ENCODE measurements at places on chromosomes 12 and 14.

DNA sequence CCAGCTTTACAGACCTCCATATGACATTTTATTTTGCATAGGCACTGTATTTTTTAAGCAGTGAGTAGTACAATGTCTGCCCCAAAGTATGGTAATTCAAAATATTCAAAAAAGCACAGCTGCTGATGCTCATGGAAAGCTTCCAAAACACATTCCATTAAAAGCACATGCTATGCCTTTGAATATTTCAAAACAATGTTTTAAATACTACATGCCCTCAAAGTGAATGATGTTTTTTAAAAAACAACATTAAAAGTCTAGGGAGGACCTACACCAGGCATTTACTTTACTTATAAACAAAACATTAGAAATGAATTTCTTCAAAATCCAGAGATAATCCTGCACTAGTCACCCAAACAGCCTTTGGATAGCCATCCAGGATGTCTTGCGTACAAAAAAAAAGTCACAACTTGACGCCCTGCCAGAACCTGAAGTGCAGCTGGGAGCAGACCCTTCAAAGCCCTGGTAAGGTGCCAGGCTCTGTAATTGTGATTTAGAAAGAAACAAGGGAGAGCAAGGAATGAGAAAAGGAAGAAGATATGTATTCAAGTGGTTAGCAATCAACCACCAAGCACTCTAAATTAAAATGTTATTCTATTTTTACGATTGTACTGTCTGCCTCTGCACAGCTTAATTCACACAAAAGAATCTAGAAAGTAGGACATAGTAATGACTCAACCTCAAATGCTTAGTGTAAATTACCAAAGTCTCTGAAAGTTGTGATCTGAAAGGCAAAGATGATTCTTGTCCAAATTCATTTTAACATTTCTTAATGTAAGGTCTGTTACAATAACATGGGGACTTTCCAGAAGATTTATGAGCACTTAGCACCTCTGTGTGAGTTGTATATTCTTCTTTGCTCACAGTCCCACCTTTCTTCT is 31.9 kb downstream of the CEP83 start:
- DNase-seq = no peak

DNA sequence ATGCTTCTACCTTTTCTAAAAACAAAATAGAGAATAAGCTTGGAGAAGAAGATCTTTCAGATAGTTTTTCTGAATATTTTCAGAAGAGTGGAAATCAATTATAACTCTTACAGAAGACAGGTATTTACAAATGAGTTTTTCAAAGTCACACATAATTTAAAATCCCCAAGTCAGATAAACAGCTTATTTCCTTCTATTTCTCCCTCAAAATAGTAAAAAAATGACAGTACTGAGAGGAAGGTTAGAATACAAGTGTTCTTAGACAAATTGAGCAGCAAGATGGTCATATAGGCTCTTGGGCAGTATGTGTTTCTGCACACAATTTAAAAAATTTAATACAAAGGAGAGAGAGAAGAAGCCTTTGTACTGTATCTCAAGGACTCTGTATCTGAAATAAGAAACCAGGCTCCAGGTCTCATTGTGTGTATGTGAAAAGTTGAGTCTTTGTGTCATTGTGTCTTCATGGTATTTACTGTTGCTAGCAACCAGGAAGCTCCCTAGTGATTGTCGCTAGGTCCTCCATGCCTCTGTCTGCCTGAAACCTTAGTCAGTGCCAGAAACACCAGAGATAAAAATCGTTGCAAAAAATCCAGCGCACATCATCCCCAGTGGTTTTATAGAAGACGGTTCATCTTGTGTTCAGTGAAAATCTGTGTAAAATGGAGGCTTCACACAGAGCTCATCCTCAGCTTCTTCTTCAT is 12.9 kb upstream of the TUBA1A start:
- DNase-seq = peak; percentile 92

DNA sequence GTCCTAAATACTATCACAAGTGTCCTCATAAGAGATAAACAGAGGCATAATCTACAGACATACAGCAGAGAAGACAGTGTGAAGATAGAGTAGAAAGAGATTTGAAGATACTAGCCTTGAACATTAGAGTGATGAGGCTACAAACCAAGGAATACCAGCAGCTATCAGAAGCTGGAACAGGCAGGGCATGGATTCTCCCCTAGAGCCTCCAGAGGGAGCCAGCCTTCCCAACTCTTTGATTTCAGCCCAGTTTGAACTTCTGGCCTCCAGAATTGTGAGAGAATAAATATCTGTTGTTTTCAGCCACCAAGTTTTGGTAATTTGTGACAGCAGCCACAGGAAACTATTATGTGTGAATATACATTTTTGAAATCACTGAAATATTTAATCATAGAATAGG is 47.2 kb downstream of the CCDC91 start:
- peak; percentile 2 for DNase-seq

DNA sequence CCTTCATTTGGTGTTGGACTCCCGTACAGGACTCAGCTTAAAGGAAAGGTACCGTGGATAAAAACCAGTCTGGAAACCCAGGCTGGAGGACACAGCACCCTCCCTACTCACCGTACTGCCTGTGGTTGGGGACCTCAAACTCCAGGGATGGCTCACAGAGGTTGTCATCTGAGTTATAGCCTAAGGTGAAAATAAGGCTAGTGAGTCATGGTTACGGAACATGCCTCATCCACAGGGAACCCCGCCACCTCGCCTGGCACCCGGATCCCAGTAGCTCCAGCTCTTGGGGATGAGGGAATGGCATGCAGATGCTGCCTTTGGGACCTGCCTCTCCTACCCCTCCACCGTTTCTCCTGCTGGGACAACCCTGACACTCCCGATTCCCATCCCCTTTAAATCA is 36.8 kb upstream of the GPR68 start:
- DNase-seq = no peak

- no peak for DNase-seq
Observed at GRCh38 chr12:23921099-23921856, 28.2 kb downstream of the SOX5 start.

DNA sequence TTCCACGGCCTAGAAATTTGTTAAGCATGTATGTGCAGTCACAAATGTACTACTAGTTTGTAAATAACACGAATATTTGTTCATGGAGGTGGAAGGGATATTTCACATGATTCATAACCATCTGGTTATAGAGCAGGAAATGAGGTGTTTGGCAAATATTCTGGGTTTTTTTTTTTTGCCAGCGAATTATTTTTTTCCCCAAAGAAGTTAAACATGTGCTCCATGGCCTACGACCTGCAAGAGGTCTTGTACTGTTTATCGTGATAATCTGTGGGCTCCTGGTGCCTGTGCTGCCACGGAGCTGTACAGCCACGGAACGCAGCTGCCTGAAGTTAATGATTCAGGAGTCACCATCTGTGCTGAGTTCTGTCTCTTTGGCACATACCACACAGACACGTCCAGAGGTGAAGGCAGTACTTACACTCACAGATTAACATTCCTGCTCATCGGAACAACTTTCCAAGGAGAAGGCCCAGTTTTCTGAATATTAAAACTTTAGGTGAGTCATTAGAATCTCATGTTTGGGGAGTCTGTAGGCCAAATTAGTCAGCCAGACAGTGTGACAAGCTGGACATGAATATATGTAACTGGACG is 156.3 kb downstream of the TMX1 start:
- peak; percentile 37 for DNase-seq

DNA sequence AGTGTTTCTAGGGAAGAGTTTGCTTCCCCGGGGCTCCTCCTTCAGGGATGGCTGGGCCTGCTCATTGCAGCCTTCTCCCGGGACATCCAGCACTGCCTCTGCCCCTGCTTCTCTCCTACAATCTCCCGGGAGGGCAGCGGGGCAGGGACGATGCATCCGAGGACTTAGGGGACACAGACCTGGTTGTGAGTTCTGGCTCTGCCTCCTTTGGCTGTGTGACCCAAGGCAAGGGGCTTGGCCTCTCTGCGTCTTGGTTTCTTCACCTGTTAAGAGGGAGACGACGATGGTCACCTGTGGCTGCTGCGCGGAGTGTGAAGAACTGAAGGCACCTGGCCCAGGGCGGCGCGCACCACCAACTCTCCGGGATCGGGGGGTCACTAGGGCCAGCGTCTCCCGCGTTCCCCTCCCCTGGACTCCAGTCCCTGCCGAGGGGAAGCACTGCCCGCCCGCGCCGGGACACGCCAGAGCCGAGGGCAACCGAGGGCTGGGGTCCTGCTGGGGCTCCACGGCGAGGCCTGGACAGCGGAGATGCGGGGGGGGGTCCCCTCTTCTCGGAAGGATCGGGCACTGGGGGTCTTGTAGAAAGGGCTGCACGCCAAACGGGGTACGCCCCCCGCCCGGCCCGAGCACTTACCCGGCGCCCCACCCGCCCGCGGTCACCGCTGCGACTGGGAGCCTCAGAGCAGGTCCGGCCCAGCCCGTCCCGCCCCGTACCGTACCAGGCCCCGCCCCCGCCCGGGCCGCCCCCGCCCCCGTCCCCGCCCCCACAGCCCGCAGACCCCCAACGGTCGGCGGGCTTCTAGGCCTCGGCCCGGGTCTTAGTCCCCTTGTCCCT is at the start of gene HVCN1:
Gene HVCN1, minus strand, starts transcription at position 670 of the 835 bp plus-strand sequence. CDS start 5,870 bp downstream, outside the sequence.
- no peak for DNase-seq

- no peak for DNase-seq
Observed at GRCh38 chr12:50021031-50021430, 4.3 kb downstream of the RACGAP1 start.

DNA sequence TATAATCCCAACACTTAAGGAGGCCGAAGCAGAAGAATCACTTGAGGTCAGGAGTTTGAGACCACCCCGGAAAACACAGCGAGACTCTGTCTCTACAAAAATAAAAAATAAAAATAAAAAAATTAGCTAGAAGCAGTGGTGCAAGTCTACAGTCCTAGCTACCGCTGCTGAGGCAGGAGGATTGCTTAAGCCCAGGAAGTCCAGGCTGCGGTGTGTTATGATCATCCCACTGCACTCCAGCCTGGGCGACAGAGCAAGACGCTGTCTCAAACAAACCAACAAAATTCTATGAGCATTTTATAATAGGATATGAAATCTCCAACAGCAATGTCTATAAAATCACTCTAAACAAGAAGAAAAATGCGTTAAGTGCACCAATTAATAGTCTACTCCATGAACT is 75.3 kb downstream of the PPP1R12A start:
- DNase-seq = no peak

GRCh38 chr14:100740929-100741328 is 14.2 kb downstream of the DLK1 start:
- no peak for DNase-seq

- DNase-seq = no peak
Observed at GRCh38 chr12:25681580-25681979, 128.5 kb upstream of the LMNTD1 start.

- DNase-seq = no peak
Observed at GRCh38 chr14:96094211-96094610, 55.0 kb downstream of the C14orf132 start.

DNA sequence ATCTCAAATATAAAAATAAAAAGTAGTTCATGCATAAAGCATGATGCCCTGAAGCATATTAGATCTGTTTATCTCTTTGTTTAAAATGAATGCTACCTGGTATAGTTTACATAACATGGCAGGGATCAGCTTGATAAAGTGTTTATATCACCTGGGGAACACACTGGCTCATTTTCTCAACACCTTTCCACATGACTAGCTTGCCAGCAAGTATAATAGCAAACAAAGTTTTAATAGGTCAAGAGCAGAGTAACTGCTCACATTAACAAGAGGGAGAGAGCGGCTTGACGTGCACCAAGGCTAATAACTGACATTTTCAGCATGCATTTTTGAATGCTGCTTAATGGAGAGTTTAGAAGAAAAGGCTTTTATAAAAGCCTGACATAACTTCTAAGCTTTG is 246.4 kb downstream of the EGLN3 start:
- DNase-seq = no peak

DNA sequence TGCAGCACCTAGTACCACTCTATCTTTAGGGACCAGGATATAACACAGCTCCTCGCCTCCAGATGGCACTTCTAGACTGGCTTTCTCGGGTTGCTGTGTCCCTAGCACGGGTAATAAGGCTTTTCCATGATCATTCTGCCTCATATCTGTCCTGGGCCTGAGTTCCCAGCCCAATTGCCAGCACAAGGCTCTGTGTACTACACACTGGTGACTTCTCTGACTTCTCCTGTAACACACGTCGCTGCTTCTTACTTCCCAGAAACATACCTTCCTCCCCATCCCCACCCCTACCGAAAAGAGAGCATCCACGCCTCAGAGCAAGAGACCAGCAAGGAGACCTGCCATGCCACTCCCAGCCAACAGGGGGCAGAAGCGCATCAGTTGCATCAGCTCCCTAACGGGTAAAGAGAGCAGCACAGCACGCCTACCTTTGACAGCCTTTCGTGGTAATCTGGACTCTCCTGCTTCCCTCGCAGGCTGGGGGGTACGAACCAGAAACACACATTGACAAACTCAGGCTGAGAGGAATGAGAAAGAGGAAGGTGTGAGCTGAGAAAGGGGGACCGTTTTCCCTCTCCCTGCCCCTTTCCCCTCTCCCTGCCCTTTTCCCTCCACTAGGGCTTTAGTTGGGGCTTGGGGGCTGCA is 21.2 kb upstream of the ZNF740 start:
- DNase-seq = peak; percentile 84

DNA sequence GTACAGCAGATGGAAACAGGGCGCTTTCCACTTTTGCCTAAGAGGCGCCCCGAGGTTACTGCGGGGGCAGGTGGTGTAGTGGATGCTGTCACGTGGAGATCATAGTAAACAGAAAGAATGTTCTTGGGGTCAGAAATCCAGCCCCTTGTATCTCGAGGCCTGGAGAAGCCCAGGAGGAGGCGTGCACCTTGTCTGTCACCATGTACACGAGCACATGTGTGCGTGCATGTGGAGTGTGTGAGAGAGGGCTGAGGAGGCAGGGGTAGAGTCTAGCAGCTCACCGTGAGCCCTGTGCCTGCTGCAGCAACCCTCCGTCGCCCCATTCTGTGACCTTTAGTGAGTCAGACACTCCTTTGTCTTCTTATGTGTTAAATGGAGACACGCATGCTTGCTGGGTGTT is 59.0 kb downstream of the CACNA1C start:
- DNase-seq = no peak

DNA sequence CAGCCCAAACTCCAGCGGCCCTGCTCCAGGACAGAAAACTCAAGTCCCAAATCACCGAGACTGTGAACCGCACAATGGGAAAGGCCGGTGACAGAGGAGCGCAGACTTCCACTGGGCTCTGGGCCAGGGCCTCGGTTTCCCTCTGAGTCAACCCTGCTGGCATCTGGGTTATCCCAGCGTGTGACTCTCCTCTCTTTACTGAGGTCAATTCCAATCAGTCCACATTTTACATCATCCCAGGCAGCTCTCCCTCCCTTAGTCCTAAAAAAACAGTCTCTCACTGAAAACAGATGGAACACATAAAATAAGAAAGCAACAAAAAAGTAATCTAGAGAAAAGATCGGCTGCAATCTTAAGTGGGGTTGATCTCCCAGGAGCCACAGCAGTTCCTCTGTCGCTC is 36.9 kb downstream of the ITPK1 start:
- no peak for DNase-seq

GRCh38 chr12:51392556-51393237 is 1.5 kb upstream of the GALNT6 start:
- no peak for DNase-seq

DNA sequence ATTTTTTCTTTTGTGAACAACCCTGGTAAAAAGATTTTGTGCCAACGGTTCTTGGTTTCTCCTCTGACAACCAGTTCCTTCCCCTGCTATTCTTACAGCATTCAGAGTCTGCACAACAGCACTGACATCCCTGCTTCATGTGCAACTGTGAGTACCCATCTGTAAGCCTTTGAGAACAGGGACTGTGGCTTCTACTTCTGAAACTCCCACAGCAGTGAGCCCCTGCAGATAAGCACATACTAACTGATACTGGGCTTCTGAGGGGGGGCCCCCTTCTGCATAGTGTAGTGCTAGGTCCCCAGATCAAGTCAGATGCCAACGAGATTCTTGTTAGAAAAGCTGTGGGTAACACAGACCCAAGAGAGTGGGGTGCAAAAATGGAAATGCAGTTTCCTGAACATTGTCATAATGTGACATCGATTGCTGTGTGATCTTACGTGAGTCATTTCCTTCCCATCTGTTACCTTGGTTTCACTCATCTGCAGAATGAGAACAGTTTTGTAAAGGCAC is 11.1 kb upstream of the NINJ2 start:
- no peak for DNase-seq
